Jurkat, Clone E6-1 (cell line): ENCODE measurements at places on chromosomes 5 and 9.

DNA sequence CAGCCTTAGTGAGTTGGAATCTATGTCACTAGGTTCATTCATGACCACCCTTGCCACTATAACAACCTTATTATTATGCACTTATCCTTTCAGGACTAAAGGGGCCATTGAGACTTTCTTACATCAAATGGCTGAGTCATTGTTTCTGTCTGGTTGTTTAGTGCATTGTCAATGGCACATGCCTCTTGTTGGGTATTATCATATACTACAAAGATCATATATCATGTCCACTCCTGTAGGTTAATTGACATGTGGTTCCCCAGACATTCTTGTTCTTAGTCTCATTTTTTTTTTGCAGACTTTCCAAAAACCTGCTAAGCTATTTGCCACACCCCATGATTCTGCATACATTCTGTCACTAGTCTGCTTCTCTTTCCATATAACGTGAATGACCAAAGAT lies 66.7 kb upstream of the PRDM9 start:
- DNase-seq = no peak

- DNase-seq = no peak
Observed at GRCh38 chr9:136143215-136144001, 24.7 kb upstream of the TMEM250 start.

- no peak for DNase-seq
Observed at GRCh38 chr5:33892620-33893137, 889 bp upstream of the ADAMTS12 start.

- DNase-seq = peak; percentile 69
Observed at GRCh38 chr5:103393101-103393754, 134.7 kb downstream of the MACIR start.

DNA sequence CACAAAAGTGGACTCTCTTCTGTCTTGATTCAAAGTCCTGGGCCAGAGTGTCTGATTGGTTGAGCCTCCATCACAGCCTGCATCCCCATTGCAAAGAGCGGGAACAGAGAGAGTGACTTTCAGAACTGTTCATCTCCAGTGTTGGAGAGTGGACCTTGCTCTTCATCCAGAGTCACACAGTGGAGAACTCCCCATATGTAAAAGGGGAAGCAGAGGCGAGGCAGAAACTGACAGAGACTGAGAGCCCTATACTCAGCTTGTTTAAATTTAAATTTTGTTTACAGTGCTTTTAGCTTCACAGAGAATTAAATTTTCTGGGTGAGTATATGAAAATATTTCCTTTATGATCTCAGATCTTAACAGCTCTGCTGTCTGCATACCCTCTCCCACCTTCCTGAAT lies 70.0 kb upstream of the SSBP2 start:
- no peak for DNase-seq

DNA sequence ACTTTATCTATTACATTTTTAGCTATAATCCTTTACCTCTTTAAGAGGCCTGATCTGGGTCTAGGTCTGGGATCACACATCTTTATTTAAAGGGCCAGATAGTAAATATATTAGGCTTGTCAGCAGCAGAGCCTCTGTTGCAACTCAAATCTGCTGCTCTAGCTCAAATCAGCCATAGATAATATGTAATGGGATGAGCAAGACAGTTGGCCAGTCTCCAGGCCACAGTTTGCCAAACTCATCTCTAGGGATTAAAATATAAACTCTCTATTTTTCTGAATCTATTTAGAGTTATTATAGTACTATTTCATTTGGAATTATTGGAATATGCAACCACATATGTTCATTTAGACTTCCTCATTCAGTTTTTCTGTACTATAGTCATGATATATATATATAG lies 115.9 kb upstream of the MINAR2 start:
- DNase-seq = no peak

DNA sequence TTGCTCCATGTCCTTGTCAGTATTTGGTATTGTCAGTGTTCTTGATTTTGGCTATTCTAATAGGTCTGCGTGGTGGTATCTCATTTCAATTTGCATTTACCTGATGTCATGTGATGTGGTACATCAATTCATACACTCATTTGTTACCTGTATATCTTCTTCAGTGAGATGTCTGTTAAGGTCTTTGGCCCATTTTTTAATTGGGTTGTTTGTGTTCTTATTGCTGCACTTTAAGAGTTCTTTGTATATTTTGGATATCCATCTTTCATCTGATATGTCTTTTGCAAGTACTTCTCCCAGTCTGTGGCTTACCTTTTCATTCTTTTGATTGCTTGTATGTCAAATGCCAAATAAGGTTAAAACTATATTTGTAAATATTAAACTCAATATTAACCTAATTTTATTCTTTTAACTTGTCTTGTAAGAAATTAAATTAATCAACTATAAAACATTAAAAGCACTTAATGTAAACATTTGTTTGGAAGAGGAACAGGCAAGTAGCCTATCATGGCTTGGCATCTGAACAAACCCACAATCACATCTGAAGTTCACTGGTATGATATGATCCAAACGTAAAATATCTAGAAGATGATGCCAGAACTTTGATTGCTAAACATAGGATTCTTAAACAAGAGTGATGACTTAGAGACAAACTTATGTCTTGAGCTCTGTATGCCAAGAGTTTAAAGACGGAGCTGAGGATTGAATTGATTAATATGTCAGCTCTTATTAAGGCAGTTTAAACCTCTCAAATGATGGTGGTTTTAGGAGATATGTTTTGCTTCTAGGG lies 587.3 kb downstream of the ANXA1 start:
- DNase-seq = no peak

GRCh38 chr5:7331131-7331530 lies 64.8 kb upstream of the ADCY2 start:
- DNase-seq = no peak

- DNase-seq = no peak
Observed at GRCh38 chr5:135439231-135440205, 7.6 kb downstream of the DCANP1 start.
